Chondrocyte (in vitro differentiated cells): ENCODE measurements at places on chromosomes 3 and 15. TPM values are rescaled to one million over a fixed set of nuclear protein-coding genes. Genes with fewer than 3 reads are reported as not detected.

THBS1 gene
- total RNA-seq = 1,967 to 2,361 TPM (median 2,311 TPM) in 3 replicates

EPHA3 gene
- total RNA-seq = 0.87 to 1.6 TPM (median 1.2 TPM) in 3 replicates

PARP16 gene
- total RNA-seq = 7.1 to 8.7 TPM (median 8.2 TPM) in 3 replicates

FOXB1 gene
- not detected in 3 replicates for total RNA-seq

MKRN2OS gene
- not detected in 3 replicates for total RNA-seq

RLBP1 gene
- not detected in 3 replicates for total RNA-seq

ALG1L2 gene
- total RNA-seq = 0.82 to 1.3 TPM in 2 of 3 replicates, not detected in the other

CPLX3 gene
- total RNA-seq = not detected in 3 replicates

TMCO5A gene
- not detected in 3 replicates for total RNA-seq

GOLGA8G gene
- not detected in 3 replicates for total RNA-seq

GPX1 gene
- 87.9 to 92.6 TPM (median 91.3 TPM) in 3 replicates for total RNA-seq

LARP6 gene
- 79.4 to 138 TPM (median 135 TPM) in 3 replicates for total RNA-seq

DNAH12 gene
- 0.02 to 0.29 TPM (median 0.15 TPM) in 3 replicates for total RNA-seq

SEMA3F gene
- 18.7 to 37.5 TPM (median 36.7 TPM) in 3 replicates for total RNA-seq

ZNF106 gene
- 57.6 to 80.2 TPM (median 58.1 TPM) in 3 replicates for total RNA-seq

LRRN1 gene
- total RNA-seq = 2.2 to 3.2 TPM (median 2.8 TPM) in 3 replicates

ERICH6 gene
- not detected in 3 replicates for total RNA-seq

SKOR1 gene
- total RNA-seq = 0.15 to 0.27 TPM (median 0.22 TPM) in 3 replicates
